Suprapubic skin (tissue), 4 donors: ENCODE measurements at places on chromosomes 5 and 9.
A peak's percentile ranks its signal among the peaks of the same experiment; 100 is the strongest.

DNA sequence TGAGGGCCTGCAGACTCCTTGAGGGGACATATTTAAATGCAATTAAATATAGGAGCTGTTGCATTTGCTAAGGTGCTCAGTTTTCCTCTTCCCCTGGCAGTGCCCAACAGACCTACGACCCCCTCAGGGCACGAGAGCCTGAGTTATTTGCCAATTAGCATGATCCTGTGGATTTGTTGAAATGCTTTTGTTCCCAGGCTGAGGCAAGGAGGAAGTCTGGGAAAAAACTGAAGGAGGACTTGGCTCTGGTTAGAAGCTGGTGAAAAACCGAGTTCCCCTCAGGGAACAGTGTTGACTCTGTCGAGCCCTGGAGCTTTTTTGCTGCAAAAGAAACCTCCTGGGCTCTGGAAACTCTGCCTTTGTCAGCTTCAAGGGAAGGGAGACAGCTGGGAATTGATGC lies 103.6 kb upstream of the SHB start:
- no peak for DNase-seq

DNA sequence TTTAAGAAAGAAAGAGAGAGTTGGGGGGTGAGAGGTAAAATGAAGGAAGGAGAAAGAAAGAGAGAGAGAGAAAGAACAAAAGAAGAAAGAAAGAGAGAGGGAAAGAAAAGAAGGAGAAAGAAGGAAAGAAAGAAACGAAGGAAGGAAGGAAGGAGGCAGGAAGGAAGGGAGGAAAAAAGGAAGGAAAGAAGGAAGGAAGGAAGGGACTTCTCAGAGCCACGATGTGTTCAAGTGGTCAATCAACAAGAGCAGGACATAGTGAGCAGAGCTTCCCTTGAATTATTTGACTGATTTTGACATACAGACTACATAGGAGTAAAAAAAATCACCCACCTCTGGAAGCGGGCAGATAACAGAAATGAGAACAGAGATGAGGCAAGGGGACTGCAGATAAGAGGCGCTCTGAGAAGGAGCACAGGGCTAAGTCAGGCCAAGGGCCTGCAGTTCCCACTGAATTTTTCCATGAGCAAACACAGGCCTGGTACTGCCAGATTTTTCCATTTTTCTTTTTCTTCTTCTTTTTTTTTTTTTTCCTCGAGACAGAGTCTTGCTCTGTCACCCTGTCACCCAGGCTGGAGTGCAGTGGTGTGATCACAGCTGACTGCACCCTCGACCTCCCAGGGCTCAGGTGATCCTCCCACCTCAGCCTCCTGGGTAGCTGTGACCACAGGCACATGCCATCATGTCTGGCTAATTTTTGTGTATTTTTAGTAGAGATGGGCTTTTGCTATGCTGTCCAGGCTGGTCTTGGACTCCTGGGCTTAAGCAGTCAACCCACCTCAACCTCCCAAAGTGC lies 77.7 kb upstream of the IL17B start:
- no peak for DNase-seq

GRCh38 chr9:24189986-24190385 lies 355.7 kb downstream of the IZUMO3 start:
- DNase-seq, result no peak

- no peak for DNase-seq
Observed at GRCh38 chr5:96080557-96080956, 118.9 kb upstream of the ELL2 start.

GRCh38 chr5:108381350-108381953 lies 446 bp downstream of the FBXL17 start:
- DNase-seq, result peak; percentile 80

- DNase-seq, result no peak
Observed at GRCh38 chr5:102277144-102277543, 18.9 kb downstream of the SLCO4C1 start.

- DNase-seq, result no peak
Observed at GRCh38 chr5:96151891-96152290, 190.2 kb upstream of the ELL2 start.

GRCh38 chr9:130157079-130157478 lies 15.1 kb upstream of the NCS1 start:
- DNase-seq, result no peak

- peak; percentile 80 for DNase-seq
Observed at GRCh38 chr9:75892216-75892911, 1.9 kb downstream of the PCSK5 start.

DNA sequence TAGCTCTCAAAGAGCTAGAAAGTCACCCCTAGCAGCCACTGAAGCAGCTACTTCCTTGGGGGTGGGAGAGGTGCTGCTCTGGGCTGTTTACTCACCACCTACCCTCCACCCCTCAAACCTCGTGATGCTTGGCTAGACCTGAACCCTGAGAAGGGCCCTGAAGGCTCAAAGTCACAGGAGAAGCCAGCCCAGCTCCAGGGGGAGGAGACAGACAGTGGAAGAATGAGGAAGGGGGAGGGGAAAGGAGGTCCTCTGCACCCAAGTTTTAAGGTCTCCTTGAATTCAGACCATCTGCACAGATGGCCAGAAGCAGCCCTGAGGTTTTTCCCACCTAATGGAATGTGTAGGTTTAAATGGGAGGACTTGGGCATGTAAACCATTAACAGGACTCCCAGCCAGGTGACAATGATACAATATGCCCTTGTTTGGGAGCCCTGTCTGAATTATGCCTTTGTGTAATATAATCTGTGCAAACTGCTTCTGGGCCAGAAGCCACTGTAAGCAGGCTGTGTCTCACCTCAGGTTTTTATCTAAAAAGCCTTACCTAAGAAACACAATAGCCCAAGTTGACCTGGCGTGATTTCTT lies 180.5 kb downstream of the PIK3R1 start:
- no peak for DNase-seq
